Stimulated activated CD4-positive, alpha-beta T cell treated with anti-CD3 and anti-CD28 coated beads, Interleukin-1b, Interleukin-23, amount 100 ng/mL, for 4 hours (primary cell): ENCODE measurements at places on chromosomes 13 and 19.
A peak's percentile ranks its signal among the peaks of the same experiment; 100 is the strongest.

GRCh38 chr13:33244907-33245287 is 40.7 kb downstream of the STARD13 start:
- no peak for DNase-seq

DNA sequence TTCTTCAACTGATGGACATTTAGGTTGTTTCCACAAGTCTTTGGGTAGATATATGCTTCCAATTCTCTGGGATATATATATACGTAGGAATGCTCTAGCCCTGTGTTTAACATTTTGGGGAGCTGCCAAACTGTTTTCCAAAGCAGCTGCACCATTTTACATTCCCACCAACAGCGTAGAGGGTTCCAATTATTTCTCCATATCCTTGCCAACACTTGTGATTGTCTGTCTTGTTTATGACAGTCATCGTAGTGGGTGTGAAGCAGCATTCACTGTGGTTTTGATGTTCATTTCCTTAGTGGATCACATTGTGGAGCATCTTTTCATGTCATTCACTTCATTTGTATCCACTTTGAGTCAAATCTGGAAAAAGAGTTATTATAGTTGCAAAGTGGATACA is 4.7 kb upstream of the CBLC start:
- no peak for DNase-seq

DNA sequence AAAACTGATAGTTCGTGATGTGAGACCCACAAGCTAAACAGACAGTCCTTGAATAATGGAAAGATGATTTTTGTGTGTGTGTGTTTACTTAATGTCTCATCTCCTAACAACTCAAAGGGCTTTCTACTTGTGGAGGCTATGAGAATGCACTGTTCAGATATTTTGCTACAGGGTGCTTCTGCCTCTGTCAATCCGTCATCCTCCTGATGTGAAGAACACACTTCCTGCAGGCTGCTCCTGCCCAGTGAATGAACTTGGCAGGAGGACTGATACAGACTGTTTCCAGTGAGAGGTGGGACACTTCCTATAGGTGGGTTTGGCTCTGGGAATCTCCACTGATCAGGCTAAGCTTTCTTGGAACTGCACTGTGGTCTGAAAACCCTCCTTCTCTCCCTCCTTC is 168.4 kb upstream of the STARD13 start:
- DNase-seq: no peak

- DNase-seq: no peak
These were observed 25.4 kb upstream of the NANOS2 start for GRCh38 chr19:45939792-45940514.

GRCh38 chr13:44160591-44161191 is 212.9 kb upstream of the SERP2 start:
- no peak for DNase-seq

- no peak for DNase-seq
These were observed 81.1 kb upstream of the TSHZ3 start for GRCh38 chr19:31430381-31430780.

DNA sequence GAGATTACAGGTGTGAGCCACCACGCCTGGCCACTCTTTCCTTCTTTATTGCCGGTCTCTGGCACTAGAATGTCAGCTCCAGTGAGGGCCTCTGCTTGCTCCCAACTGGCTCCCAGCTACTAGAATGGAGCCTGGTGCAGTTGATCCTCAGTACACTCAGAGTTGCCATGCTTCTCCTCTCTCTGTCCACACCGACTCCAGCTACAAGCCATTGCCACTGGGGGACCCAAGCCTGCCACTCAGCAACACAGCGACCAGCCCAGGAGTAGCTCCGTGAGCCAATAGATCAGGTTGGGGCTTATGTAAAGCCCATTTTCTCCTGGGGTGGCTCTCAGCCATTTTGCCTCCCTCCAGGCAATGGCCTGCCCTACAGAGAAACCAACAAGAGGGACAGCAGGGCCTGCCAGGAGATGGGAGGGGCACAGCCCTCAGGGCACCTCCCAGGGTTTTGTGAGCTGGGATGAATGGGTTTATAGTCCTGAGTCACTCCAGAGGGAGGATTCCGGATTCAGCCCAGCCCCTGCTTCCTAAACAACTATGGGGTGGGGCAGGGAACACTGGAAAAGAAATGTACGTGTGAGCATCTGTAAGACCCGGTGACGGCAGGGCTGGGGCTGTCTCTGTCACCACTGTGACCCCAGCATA is 36.5 kb downstream of the OPA3 start:
- no peak for DNase-seq

DNA sequence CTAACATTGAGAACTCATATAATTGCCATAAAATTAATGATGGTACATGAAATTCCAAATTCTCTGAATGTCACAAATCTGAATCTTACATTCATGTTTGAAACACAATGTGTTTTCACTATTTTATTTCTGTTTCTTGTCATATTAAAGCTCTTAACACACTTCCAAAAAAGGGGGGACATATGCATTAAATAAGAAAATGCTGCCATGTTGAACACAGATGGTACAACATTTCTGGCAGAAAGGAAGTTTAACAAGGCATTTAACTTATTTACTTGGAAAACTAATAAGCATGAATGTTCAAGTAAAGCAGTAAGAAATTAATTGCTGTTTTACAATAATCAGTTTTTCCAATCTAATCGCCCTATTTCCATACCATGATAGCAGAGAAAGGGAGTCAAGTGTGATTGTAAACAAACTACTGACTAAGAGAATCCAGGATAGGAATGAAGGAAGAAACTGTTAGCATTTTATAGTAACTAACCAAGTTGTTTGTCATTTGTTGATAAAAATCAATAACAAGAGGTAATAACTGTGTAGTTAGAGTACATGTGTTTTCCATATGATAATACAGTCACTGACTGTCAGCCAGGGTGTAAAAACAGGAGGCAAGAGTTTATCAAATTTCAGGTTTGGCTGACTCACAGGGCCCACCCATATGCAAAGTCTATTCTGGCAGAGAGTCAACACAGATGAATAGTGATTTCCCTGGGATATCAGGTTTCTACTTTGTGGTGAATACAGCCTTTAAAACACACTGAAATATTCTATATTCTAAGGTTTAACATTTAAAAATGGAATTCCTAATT is 5.7 kb upstream of the FOXO1 start:
- DNase-seq: no peak

- DNase-seq: no peak
These were observed 3.9 kb downstream of the SIAH3 start for GRCh38 chr13:45847554-45848224.

GRCh38 chr13:33249066-33249465 is 36.5 kb downstream of the STARD13 start:
- DNase-seq: no peak

DNA sequence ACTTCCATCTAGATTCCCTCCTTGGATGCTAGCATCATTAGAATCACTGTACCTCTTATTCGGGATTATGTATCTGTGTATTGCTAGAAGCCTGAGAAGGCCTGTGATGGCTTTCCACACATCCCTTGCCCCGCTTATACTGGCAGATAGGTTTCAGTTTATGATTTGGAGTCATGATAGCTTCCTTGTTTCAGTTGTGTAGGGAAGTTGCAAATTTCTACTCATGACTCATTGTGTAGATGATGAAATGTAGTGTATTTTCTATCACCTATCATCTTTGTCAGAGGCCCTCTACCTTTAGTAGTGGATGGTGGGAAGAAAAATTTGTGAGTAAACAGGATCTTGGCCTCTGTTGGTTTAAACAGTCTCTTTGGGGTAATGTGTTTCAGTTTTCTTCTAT is 165.2 kb downstream of the GGACT start:
- no peak for DNase-seq

GRCh38 chr13:21580736-21581135 is 23.2 kb downstream of the MICU2 start:
- DNase-seq: no peak

- no peak for DNase-seq
These were observed 12.2 kb upstream of the TLE2 start for GRCh38 chr19:3041327-3041726.

- DNase-seq: peak; percentile 39
These were observed 27.7 kb upstream of the NFIC start for GRCh38 chr19:3338541-3339181.

DNA sequence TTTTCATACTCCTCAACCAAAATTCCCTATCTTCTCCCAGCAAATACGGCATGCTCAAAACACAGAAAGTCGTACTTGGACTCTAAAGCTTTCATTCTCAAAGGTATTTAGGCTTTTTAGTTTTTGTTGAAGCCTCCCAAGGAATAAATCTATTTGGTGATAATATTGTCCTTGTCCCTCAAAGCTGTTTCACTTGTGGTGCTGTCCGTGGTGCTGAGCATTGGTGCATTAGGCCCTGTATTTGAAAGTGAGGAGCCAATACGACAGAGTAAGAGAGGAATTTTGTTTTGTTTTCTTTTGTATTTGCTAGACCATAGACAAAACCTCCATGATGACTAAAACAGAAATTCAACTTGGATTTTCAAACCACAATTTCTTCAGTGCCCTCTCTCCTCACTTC is 3.2 kb upstream of the LGALS13 start:
- DNase-seq: no peak

DNA sequence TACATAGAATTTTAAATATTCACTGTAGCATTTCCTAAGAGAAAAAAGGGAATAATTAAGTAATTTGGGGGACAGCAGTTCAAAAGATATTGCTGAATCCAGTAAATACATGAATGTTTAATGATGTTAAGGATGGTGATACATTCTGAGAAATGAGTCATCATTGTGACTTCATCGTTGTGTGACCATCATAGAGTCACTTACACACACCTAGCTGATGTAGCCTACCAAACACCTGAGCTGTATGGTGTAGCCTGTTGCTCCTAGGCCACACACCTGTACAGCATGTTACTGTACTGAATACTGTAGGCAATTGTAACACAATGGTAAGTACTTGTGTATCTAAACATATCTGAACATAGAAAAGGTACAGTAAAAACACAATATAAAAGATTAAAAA is 34.8 kb downstream of the ATP7B start:
- DNase-seq: no peak

GRCh38 chr13:75258159-75258782 is 223.7 kb downstream of the TBC1D4 start:
- DNase-seq: no peak

GRCh38 chr19:32053376-32053775 is 292.0 kb upstream of the ZNF507 start:
- no peak for DNase-seq

GRCh38 chr19:32471095-32471494 is 65.5 kb downstream of the DPY19L3 start:
- DNase-seq: no peak

DNA sequence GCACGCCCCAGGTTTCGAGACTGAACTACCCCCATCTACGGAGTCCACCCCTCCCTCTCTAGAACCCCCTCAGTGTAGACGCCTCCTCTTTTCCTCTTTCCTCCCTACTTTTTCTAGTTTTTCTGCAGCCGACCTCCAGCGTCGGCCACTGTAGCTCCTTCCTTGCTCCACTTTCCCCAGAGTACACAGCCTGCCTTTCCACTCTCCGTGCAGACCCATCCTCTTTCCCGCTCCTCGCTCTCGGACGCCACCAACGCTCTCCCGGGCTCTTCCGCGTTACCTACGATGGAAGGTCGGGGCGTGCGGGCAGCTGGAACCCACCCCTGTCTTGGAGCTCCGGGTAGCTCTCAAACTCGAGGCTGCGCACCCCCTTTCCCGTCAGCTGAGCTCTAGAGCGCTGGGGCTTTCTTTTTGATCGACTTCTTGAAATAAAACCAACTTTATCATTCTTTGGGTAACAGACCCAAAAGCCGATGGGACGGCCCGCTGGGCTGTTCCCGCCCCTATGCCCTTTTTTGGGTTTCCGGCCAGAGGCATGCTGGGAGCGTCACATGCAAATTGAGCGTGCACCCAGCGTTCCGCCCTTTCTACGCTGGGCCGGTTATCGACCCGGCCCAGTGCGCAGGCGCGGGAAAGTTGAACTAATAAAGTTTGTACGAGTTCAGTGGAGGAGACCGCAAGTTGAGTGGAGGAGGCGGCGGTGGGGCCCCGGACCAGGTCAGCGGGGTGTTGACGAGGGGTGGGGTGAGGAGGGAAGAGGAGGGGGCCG is at the start of the genes BCL2L12 and IRF3:
Gene BCL2L12, plus strand, starts transcription at position 583 of the 769 bp plus-strand sequence. CDS start 760 bp downstream, outside the sequence.
Gene IRF3, minus strand, starts transcription at position 507 of the 769 bp plus-strand sequence. CDS start 1,019 bp downstream, outside the sequence.
- DNase-seq: peak; percentile 100

- DNase-seq: no peak
These were observed 68.9 kb upstream of the GPR183 start for GRCh38 chr13:99376132-99376531.

DNA sequence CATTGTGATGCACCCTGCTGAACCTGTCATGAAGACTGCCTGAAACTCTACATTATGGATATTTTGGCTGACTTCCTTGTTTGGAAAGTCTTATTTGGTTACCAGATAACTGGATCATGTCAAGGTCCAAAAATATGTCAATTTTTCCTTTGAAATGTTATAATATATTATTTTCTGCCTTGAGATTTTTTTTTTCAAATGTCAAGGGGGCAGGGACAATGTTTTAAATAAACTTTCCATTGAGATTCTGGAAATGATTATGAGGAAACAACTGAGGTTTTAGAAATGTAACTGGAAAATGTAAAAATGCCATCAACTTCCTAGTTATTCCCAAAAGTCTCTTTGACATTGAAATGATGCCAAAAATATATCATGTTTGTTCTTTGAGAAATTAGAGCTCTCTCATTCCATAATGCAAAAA is 117.0 kb downstream of the RFC3 start:
- DNase-seq: no peak
